ENCODE measurements at places on chromosomes 12 and 14.

DNA sequence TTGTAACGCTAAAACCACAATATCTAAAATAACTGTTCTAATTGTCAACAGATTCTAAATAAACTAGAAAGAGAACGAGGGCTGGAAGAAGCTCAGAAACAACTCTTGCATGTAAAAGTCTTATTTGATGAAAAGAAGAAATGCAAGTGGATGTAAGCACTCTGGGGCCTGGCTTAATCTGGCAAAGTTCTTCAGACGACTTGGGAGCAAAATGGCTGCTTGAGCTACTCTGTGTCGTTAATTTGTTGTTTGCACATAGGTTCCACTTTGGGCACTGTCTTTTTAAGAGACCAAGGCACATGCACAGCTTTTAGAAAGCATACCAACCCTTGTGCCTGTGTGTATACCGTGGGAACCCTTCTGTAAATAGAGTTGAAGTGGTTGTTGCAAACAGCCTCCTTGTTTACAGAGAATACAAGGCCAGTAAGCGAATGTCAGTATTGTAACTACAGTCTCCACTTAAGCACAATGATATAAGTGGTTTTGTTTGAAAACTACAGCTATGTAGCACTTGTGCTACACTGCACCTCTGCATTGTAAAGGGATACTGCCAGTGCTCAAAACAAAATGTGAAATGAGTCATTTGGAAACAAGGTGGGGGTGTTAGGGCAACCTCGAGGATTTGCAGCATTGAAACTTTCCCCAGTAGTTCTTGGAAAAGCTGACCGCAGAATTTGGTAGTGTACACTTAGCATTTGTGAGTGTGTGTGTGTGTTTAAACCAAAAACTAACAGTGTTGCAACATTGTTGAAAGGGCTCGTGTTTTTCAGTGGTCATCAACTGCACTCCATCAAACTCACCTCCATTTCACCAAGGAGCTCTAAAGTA lies 154.3 kb downstream of the CEP83 start:
- no peak for DNase-seq

DNA sequence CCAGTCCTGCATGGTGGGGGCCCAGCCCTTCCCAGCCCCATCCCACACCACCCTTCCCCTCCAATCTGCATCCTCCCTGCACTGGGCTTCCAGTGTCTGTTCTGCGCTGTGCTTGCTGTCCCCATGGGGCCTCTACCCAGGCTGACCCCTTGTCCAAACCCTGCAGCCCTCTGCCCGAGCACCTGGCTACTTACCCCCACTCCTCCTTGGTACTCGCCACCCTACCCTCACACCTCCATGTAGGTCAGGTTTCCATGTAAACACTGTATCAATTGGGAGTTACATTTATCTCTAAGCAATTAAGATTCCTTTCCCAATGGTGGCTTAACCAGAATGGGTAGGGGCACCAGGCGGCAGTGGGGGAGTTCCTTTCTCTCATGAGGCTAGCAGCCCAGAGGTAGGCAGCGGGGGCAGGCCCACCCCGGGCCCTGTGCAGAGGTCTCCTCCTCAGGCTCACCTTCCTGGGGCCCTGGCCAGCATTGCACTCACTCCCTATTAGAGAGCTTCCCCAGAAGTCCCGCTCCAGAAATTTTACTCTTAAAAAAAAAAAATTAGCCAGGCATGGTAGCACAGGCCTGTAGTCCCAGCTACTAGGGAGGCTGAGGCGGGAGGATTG lies 76.6 kb upstream of the CCND2 start:
- DNase-seq, result no peak

DNA sequence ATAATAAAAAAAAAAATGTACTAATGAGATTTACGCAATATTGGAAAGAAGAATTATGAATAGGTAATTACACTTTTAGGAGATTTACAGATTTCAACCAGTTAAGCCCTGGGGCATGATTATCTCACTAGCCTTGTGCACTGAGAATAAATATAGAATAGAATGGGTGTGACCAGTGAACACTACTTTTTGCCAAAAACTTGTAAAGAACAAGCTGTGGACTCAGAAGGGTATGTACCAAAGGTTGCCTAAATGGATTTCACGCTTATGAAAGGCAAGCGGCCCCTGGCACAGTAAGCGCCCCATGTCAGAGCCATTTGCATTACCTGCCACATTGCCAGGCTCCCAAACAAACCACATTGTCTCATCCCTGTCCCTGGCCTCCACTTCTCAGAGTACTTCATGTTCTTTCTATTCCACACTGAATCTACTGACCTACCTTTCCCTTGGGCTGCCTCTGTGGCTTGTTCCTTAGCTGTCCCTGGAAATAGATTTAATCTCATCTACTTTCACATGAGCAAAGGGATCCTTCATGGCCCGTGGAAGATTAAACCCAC lies 170.6 kb upstream of the DIO2 start:
- DNase-seq, result no peak

- DNase-seq, result no peak
These were observed 32.6 kb upstream of the ANO6 start for GRCh38 chr12:45183246-45183645.

- no peak for DNase-seq
These were observed 122.0 kb downstream of the PTCSC3 start for GRCh38 chr14:36054353-36055051.

DNA sequence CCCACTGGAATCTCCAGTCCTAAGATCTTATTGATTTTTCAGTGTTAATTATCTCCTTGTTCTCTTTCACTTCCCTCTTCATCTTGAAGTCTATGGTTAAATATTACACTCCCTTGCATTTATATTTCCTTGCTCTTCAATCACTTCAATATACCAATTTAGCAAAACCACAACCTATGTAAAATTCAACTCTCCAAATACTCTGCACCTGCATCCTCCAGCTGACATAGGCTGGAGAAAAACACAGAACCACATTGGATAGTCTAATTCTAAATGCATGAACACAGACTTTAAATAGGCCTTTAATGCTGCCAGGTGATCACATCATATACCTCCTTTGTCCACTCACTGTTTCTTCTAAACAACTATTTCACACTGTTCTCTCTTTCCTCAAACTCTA lies 253.8 kb upstream of the GARIN6 start:
- DNase-seq, result no peak

- no peak for DNase-seq
These were observed 36.4 kb upstream of the EML1 start for GRCh38 chr14:99756796-99757195.

DNA sequence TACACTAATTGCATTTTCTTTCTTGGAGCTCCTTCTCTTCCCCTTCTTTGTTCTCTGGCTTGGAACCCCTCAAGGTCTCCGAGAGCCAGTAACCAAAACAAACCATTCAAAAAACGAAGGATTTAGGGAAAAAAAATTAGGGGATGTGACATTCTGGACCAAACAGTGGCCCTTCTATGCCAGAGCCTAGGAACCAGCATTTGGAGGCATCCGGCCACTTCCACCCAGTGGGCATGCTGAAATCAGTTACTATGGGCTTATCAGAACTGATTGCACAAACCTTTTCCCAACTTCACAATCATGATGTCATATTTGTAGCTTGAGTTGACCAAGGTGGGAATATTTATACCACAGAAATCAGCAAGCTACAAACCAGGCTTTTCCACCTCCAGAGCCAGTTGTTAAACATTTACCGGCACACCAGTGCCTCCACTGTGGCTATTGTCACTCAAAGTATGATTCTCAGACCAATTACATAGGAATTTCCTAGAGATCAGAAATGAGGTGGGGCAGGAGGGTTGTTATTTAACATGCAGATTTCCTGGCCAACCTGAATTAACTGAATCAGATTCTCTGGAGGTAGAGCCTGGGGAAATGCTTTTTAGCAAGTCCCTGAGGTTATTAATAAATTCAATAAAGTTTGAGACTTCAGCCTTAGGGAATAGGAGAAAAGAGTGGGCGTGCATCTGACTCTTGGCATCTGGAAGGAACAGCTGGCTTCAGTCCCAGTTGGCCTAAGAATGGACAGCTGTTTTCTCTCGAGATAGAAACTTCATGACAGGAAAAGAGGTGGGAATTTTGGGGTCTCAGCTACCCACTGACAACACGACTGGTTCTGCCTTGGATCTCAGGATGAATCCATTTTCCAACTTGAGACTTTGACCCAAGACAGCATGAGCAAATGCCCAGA lies 273.9 kb downstream of the ZFP36L1 start:
- DNase-seq, result no peak

- no peak for DNase-seq
These were observed 112.2 kb downstream of the SLC16A7 start for GRCh38 chr12:59708064-59708463.

- no peak for DNase-seq
These were observed 14.2 kb downstream of the PLEKHH1 start for GRCh38 chr14:67547224-67547780.

All from T-helper 9 cell (primary cell).